ENCODE measurements at places on chromosomes 12 and 14. TPM values are rescaled to one million over a fixed set of nuclear protein-coding genes. Genes with fewer than 3 reads are reported as not detected.

The PPFIBP1 gene
- 110 TPM for total RNA-seq

The KRT3 gene
- not detected for total RNA-seq

The SERPINA3 gene
- total RNA-seq = 46.4 TPM

The RIMBP2 gene
- total RNA-seq = 0.17 TPM

The GIT2 gene
- 51.5 TPM for total RNA-seq

The LRRC74A gene
- not detected for total RNA-seq

DNA sequence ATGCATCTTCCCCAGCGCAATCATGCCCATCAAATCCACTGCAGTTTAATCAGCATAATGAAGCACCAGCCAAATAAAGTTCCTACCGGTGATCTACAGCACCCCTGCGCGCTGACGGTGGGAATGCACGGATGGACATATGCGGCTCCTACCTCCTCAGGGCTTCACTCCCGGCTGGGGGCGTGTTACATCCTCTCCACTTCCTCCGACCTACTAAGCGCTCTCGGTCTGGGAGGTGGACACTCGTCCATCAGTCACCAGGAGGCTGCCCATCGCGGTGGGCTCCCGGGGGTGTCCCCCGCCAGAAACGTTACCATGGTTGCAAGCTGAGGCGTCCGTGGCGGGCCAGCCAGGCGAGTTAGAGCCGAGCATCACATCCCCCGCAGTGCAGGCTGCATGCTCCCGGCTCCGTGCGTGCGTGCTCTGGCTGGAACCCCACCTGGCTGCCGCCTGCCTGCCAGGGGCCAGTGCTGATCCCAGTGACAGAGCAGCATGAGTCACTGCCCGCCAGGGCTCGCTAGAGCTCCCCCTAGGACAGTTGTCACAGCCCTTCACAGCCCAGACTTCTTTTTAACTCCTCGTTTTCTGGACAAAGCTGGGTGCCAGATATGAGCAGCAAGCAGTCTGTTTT lies 73.0 kb downstream of the CIT start:
- DNase-seq = peak; percentile 71

DNA sequence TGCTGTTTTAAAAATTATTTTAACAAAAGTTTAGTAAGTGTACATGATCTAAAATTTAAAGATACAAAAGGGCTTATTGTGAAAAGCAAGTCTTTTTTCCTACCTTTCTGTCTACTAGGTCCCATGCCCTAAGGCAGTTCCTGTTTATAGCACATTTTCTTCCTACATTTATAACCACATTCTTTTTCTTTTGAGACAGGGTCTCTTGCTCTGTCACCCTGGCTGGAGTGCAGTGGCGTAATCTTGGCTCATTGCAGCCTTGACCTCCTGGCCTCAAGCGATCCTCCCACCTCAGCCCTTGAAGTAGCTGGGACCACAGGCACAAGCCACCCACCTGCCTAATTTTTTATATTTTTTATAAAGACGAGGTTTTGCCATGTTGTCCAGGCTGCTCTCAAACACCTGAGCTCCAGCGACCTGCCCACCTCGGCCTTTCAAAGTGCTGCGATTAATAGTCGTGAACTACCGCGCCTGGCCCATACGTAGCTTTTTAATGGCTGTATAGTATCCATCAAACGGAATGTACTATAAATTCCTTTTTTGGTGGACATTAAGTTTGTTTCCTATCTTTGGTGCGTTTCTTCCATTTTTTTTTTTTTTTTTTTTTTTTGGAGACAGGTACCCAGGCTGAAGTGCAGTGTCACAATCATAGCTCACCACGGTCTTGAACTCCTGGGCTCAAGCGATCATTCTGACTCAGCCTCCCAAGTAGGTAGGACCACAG lies 20.9 kb downstream of the FRS2 start:
- DNase-seq = peak; percentile 65

GRCh38 chr14:69964841-69965240 lies 85.6 kb downstream of the SMOC1 start:
- no peak for DNase-seq

DNA sequence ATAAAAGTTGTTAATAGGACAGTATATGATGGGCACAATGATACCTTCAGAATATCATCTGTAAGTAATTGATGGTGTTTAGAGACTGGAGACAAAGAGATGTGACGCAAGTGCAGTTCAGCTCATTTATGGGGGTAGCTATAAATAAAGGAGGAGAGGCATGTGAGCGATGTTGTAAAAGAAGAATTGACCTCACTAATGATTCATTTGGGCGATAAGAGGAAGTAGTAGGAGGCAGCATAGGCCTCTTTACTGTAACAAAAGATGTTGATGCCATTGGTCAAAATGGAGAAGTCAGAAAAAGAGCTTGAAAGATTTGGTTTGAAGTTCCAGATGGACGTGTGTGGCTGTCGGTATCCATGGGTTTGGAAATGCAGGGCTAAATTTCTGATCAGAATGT lies 70.0 kb downstream of the FLRT2 start:
- DNase-seq = no peak

DNA sequence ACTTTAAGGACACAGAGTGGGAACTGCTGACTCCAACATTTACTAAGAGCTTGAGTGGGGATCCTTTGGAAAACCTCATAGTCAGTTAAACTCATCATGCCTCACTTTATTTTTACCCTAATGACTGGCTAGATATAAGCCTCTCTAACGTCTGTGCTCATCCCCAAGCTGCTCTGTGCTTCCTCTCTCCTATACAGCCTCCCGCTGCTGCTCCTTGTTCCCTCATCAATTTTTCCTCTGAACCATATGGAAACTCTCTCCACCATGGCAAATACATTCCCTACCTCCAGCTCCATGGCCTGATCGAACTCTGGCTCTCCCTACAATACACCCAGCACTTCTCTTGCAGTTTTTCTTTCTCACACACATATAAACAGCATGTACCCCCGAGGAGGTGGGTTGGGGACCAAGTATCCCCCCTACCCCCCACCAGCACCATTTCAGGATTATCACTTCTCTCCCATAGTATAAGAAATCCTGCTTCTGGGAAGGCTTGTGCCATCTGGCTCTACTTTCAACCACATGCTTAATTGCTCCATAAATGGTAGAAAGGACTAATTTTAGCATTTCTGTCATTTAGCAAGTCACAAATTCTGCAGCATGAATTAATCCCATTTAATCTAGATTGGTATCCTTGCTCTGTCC lies 39.2 kb upstream of the DYRK2 start:
- DNase-seq = no peak

DNA sequence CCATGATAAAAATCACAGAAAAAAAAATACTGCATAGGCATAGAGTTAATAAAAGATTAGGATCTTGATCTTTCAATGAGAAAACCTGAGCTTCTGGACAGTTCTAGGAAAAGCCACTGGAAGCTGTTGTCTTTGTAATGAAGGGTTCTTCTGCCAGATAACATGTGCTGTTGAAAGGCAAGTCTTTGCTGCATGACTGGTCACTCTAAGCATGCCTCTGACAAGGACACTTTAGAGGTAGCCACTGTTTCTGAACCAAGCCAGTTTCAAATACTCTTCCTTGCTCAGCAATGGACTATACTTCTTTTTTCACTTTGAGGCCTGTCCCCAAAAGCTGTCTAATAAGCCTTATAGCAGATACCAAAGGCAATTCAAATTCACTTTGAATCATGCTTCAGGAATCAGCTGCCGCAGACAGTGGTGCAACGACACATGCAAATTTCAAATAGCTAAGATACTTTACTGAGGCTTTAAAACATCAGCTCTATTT lies 70.2 kb downstream of the BTG1 start:
- peak; percentile 70 for DNase-seq

GRCh38 chr12:105724641-105725040 lies 394.1 kb downstream of the C12orf75 start:
- DNase-seq = peak; percentile 51

DNA sequence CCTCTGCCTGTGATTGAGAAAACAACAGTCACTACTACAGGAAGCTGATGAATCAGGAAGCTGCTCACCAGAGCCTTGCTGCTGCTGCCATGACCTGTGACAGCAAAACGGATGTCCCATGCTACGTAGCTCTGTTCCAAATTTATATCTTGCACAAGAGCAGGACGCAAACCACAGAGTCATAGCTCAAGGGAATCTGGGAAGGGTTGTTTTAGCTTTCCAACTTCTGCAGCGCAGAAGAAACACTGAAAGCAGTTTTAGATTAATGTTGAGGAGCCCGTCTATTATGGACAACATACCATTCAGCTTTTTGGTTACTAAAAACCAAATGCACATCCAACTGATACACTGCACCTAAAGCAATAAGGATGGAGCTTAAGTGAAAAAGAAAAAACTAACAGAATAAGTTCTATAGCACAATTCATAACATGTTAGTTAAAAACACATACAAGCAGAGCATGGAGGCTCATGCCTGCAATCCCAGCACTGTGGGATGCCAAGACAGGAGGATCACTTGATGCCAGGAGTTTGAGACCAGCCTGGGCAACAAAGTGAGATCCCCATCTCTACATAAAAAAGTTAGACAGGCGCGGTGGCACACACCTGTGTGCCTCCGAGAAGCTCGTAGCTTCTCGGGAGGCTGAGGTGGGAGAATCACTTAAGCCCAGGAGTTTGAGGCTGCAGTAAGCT lies 1.7 kb upstream of the ANKRD33 start:
- DNase-seq = peak; percentile 94

DNA sequence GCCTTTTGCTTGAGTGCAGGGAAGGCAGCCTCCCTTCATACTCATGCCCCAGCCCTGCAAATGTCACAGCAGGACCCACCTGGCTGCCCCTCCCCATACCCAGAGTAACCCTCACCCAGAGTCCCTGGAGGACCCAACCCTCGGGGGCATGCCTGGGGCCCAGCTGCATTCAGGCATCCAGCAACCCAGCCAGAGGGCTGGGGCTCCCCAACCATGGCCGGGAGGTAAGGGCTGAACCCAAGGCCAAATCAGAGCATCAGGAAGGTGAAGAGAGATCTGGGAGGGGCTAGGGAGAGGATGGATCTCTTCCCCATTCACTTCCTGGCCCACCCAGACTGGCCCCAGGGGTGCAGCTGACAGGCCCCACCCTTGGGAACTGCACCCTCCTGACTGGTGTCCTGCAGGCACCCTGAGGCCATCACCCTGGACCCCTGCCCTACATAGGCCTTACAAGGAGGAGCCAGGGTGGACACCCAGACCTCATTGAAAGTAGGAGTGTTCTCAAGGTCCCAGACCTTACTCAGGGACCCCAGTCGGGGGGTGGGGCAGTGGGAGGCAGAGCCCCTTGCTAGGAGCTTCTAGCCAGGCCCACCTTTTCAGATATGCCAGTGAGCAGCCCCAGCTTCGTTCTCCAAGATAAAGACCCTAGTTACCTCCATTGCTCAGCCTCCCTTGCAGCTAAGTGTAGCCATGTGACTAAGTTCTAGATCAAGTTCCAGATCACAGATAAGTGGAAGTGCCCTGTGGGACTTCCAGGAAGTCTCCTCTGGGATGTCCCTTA lies 849 bp upstream of the PLD4 start:
- DNase-seq = no peak

GRCh38 chr12:121214855-121215745 lies 5.2 kb downstream of the P2RX4 start:
- DNase-seq = peak; percentile 99

- no peak for DNase-seq
These were observed 2.8 kb upstream of the RAD51AP1 start for GRCh38 chr12:4535871-4536270.

Measured in renal cortical epithelial cell (primary cell).